ENCODE measurements at places on chromosomes 1 and 21.

GRCh38 chr1:213054733-213055591 is 3.9 kb downstream of the RPS6KC1 start:
- no peak for DNase-seq

- no peak for DNase-seq
Measured at GRCh38 chr1:10693497-10694273, 102.8 kb downstream of the CASZ1 start.

GRCh38 chr1:201053155-201053860 is 29.8 kb upstream of the KIF21B start:
- no peak for DNase-seq

GRCh38 chr1:41322835-41323234 is 38.4 kb upstream of the FOXO6 start:
- no peak for DNase-seq

DNA sequence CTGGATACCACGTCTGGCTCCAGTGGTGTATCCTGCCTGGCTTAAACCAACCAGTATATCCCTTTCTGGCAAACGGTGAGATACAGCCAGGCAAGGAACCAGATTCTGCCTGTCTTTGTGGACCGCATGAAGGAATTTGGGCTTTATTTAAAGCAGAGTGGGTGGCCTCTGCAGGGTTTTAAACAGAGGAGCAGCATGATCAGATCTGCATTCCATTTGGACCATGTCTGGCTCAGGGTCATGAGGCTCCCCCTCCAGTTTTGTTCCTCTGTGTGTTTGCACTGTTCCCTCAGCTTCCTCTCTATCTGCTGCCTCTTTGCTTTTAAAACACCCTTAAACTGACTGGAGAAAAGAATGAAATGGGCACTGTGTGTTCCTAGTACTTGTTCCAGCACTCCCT is 195.0 kb downstream of the GIPC2 start:
- DNase-seq = no peak

GRCh38 chr1:98090351-98090750 is 169.5 kb upstream of the DPYD start:
- DNase-seq = no peak

GRCh38 chr1:163444665-163445064 is 122.9 kb downstream of the NUF2 start:
- DNase-seq = no peak

- no peak for DNase-seq
Measured at GRCh38 chr1:233081735-233082134, 131.3 kb downstream of the NTPCR start.

- DNase-seq = no peak
Measured at GRCh38 chr1:19232524-19232846, 18.8 kb downstream of the EMC1 start.

GRCh38 chr1:222126052-222126451 is 384.2 kb upstream of the DUSP10 start:
- no peak for DNase-seq

- DNase-seq = no peak
Measured at GRCh38 chr1:32606565-32607371, 43.6 kb downstream of the ZBTB8OS start.

GRCh38 chr1:41620365-41621169 is 136.1 kb upstream of the EDN2 start:
- no peak for DNase-seq

GRCh38 chr1:53458634-53459033 is 565 bp upstream of the DMRTB1 start:
- DNase-seq = no peak

DNA sequence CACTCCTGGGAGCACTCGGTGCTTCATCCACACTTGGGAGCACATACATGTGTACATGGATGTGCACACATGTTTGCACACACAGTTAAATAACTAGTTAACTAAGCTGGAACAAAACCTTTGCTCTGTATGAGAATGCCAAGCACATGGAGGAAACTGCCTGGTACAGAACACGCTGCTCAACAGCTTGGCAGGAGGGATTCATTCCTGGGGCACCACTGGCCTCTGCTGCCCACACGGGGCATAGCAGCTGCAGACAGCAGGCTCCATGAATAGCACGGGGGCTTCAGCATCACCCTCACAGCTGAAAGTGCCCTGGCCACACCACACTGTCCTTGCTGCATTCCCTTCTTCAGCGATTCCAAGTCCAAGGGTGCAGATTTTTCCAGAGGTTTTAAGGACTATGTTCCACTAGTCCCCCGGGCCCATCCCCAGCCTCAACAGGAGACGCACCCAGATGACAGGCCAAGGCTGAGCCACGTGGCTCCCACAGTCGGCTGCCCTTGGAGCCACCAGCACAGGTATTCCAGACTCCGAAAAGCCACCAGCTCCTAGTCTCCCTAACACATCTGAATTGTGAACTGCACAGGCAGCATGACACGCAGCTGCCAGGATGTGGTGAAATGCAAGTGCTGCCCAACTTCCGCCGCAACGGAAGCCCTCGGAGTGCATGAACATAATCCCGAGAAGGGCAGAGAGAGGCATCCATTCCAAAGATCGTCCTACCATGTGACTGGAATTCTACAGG is 16.9 kb downstream of the NPHP4 start:
- DNase-seq = no peak

DNA sequence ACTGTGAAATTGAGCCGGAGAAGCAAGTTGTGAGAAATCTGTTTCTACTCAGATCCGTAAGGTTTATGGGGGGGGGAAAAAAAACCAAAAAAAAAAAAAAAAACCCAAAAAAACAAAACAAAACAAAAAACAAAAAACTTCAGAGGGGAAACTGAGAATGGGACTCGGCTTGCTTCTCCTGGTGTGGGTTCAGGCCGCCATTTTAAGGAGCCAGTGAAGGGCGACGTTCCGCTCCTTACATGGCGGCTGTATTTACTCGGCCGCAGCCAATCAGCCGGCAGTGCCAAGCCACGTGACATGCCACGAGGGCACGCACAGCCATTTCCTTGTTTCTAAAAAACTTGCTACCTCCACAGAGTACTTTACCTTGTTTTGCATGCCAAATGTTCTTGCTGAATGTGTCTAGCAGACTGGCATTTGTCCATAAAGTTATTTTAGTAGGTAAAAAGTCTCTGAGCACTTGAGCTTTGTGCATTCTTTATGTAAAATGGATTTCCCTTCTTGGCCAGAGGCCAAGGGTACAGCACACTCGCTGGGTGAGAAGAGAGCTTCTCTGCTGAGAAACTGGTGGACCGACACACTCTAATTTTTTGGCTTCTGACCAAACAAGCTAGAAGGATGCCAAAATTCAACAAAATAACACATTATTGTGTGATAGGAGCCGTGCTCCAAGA is 101.8 kb downstream of the NFIA start:
- no peak for DNase-seq
